DMS 273 treated with DMSO at 0.1 percent for 48 hours (cell line): ENCODE measurements at places on chromosomes 4 and X.

- no peak for DNase-seq
Observed at GRCh38 chrX:15373976-15374375, 10.2 kb downstream of the VEGFD start.

GRCh38 chr4:70392057-70392776 lies 5.5 kb upstream of the OPRPN start:
- no peak for DNase-seq

GRCh38 chrX:64097891-64098290 lies 107.6 kb downstream of the AMER1 start:
- DNase-seq = no peak

- DNase-seq = no peak
Observed at GRCh38 chrX:39477762-39478120, 620.0 kb downstream of the BCOR start.

DNA sequence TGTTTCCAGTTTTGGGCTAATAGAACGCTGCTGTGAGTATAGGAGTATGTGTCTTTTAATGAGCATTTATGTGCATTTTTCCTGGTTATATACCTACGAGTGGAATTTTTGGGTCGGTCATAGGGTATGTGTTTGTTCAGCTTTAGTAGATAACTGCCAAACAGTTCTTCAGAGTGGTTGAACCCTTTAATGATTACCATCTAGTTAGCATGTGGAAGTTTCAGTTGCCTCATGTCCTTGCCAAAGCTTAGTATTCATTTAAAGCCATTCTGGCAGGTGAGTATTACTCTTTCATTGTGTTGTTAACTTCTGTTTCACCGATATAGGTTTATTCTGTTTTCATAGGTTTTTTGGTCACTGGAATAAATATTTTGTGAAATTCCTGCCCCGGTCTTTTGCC lies 229.1 kb downstream of the ARHGAP10 start:
- DNase-seq = no peak

- DNase-seq = no peak
Observed at GRCh38 chr4:15881820-15882219, 56.7 kb downstream of the FGFBP1 start.
